Effector CD8-positive, alpha-beta T cell (primary cell): ENCODE measurements at places on chromosomes 3 and 15.
A peak's percentile ranks its signal among the peaks of the same experiment; 100 is the strongest.

GRCh38 chr3:125011941-125012340, 43.9 kb downstream of the HEG1 start:
- no peak for DNase-seq

GRCh38 chr3:74506246-74506645, 108.2 kb downstream of the CNTN3 start:
- no peak for DNase-seq

DNA sequence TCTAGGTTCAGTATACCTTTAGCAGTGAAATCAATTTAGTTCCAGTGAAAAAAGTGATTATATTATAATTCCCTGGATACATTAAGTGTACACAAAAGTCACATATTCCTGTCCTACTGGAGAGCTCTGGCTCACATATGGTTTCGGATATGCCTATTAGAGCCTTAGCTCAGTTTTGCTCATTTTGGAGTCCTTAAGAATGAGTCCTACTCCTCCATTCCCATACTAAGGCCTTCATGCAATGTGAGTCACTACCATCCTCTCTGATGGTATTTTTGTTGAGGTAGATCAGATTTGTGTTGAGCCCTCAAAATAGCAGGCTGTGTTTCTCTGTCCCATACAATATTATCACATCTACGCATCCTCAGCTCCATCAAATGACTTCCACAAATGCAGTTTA, 294.2 kb upstream of the COL8A1 start:
- no peak for DNase-seq

GRCh38 chr15:77838061-77838460, 205.3 kb upstream of the LINGO1 start:
- DNase-seq: no peak

GRCh38 chr3:196354132-196354531, 15.9 kb upstream of the TM4SF19 start:
- DNase-seq: no peak

DNA sequence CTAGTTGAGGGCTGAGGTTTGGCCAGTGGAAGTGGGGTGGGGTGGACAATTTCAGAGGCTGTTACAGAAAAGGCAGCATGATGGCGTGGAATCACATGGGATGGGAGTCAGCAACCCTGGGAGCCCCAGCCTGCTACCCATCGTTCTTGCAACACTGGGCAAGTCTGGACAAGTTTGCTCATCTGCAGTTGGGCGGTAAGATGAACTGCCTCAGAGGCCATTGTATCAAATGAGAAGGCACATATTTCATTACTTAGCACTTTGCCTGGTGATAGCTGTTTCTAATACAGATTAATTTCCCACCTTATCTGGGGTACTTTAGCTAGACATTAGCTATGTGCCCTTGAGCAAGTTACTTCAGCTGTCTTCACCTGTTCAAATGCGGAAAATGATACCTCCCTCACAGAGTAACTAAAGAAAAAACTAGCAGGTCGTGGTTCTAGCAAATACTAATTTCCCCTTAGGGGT, 248.9 kb downstream of the THSD4 start:
- DNase-seq: no peak

- no peak for DNase-seq
Observed at GRCh38 chr15:40053079-40053830, 14.3 kb upstream of the SRP14 start.

DNA sequence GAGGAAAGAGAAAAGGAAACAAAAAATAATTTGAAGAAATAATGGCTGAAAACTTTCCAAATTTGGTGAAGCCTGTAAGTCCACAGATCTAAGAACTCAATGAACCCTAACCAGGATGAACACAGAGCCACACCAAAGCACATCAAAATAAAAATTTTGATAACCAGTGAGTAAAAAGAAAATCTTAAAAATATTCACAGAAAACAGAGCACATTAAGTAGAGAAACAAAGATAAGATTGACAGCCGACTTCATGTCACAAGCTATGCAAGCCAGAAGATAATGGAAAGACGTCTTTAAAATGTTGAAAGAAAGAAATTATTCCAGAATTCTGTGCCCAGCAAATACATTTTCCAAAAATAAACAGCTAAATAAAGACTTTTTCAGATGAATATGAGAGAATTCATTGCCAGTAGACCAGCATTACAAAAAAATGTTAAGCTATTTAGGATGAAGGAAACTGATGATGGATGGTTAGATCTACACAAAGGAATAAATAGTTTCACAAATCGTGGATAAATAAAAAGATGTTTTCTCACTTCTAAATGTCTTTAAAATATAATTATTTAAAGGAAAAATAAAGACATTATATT, 140.2 kb upstream of the SKOR1 start:
- no peak for DNase-seq

GRCh38 chr15:75840659-75841058, 2.6 kb upstream of the UBE2Q2 start:
- DNase-seq: no peak

DNA sequence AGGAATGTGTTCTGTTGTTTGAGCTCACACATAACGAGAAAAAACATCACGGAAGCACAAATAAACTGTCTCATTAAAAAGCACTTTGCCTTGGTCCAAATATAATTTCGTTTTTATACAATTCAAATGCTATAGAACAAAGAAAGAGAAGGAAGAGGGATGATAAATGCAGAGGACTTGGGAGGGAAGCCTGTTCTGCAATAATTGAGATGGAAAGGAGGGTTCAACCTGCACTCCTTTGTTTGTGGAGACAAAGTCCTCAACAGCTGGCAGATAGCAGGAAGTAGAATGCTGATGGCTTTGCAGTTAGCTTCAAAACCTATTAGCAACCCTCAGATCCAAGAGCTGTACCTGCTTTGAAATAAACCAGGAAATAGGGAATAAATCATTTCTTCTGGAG, 1010.8 kb downstream of the FHIT start:
- no peak for DNase-seq

DNA sequence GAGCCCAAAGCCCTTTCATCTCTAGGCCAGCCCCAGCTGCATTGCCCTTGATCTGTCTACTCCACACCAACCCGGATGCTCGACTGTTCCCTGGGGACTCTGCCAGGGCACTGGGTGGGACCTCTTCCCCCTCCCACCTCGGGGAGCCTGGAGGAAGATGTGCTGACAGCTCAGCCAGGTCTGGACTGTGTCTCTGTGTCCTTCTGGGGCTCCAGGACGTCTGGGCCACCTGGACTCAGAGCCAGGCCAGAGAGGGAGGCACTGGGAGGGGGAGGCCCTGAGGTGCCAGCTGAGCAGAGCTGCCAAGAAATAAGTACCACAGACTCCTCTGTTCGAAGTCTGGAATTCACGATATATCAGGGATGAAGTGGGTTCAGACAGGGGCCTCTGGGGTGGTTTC, 5.8 kb upstream of the HCN4 start:
- DNase-seq: no peak

DNA sequence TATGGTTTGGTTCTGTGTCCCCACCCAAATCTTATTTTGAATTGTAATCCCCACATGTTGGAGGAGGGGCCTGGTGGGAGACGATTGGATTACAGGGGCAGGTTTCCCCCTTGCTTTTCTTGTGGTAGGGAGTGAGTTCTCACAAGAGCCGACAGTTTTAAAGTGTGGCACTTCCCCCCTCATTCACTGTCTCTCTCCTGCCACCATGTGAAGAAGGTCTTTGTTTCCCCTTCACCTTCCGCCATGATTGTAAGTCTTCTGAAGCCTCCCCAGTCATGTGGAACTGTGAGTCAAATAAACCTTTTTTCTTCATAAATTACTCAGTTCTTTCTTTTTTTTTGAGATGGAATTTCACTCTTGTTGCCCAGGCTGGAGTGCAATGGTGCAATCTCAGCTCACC, 124.9 kb downstream of the IQCH start:
- no peak for DNase-seq

DNA sequence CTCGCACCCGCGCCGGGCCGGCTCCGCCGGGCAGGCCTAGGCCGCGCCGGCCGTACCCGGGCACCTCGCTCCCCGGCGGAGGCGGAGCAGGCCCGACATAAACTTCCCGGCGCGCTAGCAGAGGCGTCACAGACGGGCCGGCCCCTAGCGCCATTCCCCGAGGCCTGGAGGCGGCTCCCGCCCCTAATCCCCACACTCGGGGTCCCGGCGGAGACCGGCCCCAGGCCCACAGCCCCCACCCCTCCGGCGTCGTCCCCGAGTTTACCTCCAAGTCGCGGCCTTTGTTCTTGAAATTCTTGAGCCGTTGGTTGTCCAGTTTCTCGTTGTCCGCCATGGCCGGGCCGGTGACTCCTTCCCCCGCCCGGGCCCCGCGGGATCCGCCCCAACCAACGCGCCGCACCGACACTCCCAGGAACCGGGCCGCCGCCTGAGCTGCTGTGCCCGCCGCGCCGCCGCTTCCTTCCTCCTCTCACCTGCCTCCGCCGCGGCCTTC, 376 bp downstream of the KPNA4 start:
- DNase-seq: peak; percentile 54

- DNase-seq: no peak
Observed at GRCh38 chr3:171995486-171995885, 43.9 kb upstream of the FNDC3B start.
